ENCODE measurements at places on chromosomes 4 and X.

- no peak for DNase-seq
These were observed at the start of gene ARHGAP36 for GRCh38 chrX:131058136-131058868. TSS of gene ARHGAP36 (plus strand) at chrX:131058346. CDS start at chrX:131081666, 23,320 bp downstream.

- peak; percentile 9 for DNase-seq
These were observed 2.0 kb downstream of the PRKX start for GRCh38 chrX:3711331-3711917.

DNA sequence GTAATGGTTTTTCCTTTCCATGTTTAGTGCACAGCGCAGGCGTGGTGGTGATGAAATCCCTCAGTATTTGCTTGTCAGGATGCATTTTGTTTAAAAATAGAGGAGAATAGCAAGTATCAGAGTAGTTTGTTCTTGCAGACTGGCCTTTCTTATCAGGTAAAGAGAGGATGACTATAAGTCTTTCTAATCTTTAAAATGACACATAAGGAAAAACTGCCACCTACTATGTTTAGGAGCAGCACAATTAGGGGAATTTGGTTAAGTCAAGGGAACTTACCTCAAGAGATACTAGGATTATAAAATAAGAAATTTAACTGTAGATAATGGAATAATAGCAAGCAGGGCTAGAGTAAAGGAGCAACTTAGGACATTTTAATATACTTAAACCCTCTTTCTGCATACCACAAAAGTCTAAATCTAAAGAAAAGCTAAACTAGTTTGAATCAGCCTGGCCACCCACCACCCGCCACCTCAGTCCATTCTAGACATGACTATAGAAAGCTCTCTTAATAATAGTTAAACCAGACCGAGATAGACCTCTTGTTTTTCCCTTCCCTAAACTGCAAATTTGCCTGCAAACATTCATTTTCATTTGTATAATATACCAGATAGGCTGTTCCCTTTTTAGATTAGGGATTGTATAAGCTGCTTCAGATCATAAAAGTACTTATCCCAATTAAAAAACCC is 62.0 kb downstream of the APOOL start:
- no peak for DNase-seq

DNA sequence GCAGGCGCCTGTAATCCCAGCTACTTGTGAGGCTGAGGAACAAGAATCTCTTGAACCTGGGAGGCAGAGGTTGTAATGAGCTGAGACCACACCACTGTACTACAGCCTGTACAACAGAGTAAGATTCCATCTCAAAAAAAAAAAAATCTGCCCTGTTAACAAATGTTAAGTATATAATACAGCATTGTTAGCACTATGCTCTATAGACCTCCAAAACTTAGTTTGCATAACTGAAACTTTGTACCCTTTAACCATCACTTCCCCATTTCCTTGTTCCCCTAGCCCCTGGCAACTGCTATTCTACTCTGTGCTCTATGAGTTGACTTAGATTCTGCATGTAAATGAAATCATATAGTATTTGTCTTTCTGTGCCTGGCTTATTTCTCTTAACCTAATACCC is 76.7 kb downstream of the TAB3 start:
- no peak for DNase-seq

GRCh38 chrX:118360429-118361125 is 14.7 kb downstream of the WDR44 start:
- DNase-seq: no peak

DNA sequence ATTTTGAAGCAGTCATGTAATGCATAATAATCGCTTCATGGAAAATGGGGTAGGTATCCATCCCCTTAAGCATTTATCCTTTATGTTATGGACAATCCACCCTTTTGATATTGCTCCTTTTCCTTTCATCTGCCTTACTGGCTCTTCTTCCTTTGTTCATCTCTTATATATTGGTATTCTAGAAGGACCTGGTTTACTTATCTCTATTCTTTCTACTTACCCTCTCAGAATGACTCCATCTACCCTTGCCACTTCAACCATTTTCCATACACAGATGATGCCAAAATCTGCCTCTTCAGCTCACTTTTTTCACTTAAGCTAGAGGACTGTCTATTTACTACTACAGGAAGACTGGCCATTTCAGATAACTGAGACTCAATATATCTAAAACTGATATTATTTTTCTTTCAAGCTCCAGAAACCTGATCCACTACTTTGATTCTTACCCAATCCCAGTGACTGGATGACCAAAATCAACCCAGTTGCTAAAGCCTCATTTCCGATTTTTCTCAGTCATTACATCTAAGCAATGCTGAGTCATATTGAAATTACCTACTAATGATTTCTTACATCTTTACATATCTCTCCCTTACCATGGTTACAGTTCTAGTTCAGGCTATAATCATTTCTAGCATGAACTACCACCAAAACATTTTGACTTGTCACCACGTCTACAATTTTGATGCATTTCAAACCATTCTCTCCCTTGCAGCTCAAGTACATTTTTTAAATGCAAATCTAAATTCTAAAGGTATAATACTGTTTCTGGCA is 93.7 kb downstream of the FAAH2 start:
- DNase-seq: no peak

- DNase-seq: no peak
These were observed 86.0 kb downstream of the FUNDC1 start for GRCh38 chrX:44456685-44457084.

DNA sequence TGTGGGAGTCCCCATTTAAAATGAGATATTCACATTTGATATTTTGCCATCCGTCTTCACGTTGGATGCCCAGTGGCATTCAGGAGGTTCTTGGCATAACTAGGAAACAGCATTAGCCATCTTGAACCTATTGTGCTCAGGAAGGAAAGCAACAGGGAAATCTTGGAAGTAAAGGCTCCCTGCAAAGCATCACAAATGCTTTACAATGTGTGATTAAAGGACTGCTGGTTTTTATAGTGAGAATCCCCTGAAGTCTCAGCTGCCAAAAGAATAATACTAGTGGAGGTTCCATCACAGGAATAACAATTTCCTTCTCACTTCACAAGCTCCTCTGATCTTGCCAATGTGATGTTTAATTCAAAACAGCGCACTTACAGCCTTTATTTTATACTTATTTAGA is 49.7 kb upstream of the NPNT start:
- no peak for DNase-seq

GRCh38 chrX:38857736-38858523 is 56.7 kb downstream of the MID1IP1 start:
- DNase-seq: no peak
